Epithelial cell of prostate (primary cell): ENCODE measurements at places on chromosomes 7 and 10.
A peak's percentile ranks its signal among the peaks of the same experiment; 100 is the strongest.

DNA sequence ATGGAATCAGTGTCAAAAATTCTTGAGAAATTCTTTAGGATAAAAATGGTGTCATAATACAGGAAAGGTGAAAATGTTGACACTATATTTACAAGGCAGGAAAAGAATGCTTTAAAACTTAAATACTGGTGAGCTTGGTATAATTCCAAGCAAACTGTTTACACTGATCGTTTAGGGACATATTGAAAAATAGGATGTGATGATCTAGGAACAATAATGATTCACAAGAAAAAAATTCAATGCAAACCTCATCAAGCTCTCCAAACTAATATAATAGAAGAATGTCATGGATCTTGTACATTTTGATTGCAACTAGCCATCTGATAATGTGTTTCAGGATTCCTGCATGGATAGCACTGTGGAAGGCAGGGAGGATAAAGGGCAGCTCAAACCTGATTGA is 98.4 kb downstream of the CHRM2 start:
- DNase-seq = no peak

DNA sequence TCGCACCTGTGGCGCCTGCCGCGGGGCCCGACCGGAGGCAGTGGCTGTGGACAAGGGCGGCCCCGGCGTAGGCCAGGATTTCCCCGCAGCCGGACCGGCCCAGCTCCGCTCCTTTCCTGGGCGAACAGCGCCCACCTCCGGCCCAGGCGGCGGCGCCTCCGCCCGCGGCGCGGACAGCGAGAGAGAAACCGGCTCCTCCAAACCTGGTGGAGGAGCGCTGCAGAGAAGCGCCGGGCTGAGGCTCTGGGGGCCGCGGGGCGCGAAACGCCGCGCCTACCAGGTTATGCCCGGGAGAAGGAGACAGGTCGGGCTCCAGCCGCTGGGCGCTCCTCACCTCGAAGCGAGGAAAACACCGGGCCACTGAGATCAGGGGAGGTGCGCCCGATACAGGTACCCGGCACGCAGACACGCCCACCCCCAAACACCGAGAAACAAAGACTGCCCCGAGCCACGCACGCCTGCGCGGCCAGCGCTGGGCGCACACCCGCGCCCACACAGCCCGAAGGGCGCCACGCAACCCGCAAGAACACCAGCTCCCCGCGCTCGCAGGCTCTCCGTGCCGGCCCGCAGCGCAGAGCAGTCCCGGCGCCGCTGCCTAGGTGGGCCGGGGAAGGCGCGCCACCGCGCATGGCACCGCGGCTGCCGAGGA is 3.3 kb downstream of the GRID1 start:
- DNase-seq = peak; percentile 18

DNA sequence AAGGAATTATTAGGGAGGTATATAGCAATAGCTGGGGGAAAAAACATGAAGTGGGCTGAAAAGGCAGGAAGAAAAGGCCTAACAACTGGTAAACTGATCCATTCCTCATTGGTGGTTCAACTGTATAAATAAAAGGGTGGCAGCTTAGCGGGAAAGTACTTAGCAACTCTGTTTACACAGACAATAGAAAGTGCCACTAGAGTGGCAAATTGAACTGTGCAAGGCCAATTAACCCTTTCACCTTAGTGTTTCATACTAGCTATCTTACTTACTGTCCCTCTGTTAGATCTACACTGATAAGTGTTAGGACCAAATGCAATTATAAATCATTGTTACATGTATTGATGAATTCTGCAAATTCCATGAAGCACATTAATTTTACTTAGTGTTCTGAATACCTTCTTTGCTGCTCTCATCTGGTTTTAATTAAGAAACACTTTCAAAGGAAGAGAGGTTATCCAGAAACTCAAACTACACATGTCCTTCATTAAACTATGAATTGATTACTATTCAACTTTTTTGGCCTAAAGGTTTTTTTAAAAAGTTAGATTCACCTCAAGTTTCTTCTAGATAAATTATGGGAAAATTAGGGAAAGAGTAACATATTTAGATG is 28.0 kb downstream of the DNAJC1 start:
- DNase-seq = no peak

GRCh38 chr7:140506788-140507464 is 27.6 kb upstream of the MKRN1 start:
- no peak for DNase-seq

DNA sequence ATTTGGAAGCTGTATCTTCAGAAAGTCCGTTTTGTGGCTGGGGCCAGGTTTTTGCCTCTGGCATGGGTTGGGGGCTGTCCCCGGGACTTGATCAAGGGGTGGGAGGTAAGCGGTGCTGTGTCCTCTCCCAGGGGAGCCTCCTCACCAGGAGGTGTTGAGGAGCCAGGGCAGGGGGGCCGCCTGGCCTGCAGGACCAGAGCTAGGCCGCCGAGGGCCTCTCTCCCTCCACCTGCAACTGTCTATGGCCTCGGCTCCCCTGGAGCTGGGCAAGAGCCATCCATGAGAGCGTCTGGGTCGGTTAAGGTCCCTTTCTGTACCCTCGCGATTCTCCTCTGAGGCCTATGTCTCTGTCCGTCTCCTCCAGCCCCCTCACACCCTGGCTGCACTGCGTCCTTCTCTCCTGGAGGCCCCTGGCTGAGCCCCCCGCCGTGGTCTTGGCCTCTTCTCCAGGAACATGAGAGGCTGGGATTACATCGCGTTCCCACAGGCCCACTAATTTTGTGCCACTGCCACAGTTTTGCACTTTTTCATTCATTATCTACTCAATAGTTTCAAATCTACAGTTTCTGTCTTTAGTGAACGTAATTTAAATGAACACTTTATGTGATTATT is 20.6 kb downstream of the CALML5 start:
- no peak for DNase-seq

DNA sequence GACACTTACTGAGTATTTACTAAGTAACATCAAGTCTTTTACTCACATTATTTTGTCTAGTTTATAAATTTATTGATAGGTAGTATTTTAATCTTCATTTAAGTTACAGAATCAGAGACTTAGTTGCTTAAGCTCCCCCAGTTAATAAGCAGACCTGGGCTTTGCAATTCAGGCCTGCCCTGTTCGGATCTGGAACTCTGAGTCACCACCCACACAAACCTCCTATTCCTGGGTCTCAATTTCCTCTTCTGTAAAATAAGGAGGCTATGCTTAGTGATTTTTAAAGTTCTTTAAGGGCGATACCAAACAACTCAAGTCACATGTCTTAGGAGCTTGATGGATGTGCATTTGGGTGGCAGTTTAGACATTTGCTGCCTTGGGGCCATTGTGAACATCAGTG is 3.5 kb upstream of the MGAM start:
- DNase-seq = no peak

DNA sequence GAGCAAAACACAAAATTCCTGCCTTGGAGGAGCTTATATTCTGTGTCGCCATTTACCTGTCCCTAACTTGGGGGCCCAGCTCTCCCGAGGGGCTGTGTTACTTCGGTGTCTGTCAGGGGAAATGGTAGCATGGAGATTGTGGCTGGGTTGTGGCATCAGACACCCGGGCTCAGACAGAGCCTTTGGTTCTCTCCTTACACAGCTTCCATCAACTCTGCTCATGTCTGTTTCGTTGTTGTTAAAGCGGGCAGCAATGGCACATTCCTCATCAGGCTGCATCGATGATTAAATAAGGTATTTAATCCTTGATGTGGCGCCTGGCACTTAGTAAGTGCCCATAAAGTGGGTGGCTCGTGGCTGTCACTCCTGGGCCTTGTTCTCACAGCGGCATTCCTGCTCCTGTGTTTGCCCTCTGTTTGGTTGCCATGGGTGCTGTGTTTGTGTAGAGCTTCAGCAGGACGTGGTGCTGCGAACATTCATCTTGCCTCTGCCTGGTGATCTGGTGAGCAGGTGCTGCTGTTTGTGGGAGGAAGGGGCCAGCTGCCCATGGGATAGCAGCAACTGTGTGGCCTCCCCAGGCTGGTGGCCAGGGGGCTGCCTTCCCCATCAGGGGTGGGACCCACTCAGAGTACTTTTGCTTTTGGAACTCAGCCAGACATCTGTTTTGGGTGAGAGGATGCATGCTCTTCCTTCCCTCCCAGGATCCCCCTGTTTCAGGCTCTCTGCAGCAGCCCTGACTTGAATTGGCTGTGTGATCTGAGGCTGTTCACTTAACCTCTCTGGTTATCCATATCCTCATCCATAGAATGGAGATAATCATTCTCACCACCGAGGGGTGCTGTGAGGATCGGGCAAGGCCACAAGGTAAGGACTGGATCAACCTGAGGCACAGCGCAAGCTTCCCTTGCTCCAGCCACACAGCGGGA is 207.2 kb upstream of the SVIL start:
- peak; percentile 59 for DNase-seq

GRCh38 chr10:132394201-132394811 is 2.7 kb upstream of the PWWP2B start:
- no peak for DNase-seq

DNA sequence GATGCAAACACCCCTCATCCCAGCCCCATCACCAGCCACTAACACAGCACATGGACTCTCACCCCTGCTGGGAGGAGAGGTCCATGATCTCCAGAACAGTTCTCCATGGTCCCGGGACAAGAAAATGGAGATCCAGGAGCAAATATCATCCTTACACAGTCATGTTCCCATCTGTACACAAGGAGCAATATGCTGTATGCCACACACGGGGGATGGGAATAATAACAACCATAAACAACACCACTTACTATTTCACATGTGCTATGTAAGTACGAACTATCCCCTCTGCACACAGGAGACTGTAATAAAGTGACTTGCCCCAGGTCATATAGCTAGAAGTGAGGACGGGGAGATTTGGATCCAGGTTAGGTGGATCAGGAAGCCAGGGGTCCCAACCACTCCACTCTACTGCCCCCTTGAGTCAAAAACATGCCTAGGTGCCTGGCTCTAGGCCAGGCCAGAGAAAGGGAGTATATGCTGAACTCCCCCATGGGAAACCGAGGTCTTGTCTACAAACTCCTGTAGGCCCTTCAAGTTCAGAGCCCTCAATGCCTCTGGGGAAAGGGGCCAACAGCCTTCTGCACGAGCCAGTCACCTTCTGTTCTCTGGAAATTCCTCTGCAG is 34.1 kb downstream of the LRRC20 start:
- DNase-seq = no peak
